ENCODE measurements at places on chromosomes 2 and 18.

GRCh38 chr2:37306024-37306423 lies 18.6 kb downstream of the PRKD3 start:
- DNase-seq, result no peak

- DNase-seq, result no peak
Observed at GRCh38 chr18:14941792-14942191, 193.8 kb downstream of the ANKRD30B start.

GRCh38 chr18:49879271-49879580 lies 65.9 kb upstream of the ACAA2 start:
- no peak for DNase-seq

- no peak for DNase-seq
Observed at GRCh38 chr2:171712051-171712450, 24.8 kb downstream of the DYNC1I2 start.

GRCh38 chr18:62341473-62341872 lies 16.4 kb downstream of the TNFRSF11A start:
- no peak for DNase-seq

DNA sequence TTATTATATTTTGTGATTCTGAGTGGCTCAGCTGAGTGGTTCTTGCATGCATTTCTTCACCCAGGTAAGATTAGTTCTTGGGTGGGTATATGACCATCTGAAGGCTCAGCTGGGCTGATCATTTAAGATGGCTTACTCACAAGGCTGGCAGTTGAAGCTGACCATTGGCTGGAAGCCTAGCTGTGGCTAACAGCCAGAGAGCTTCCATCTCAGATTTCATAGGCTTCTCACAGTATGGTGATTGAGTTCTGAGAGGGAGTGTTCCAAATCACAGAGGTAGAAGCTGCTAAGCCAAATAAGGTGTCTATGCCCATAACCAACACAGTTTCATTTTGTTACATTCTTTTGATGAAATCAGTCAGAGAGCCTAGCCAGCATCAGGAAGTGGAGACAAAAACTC lies 117.4 kb upstream of the RPRM start:
- DNase-seq, result no peak

DNA sequence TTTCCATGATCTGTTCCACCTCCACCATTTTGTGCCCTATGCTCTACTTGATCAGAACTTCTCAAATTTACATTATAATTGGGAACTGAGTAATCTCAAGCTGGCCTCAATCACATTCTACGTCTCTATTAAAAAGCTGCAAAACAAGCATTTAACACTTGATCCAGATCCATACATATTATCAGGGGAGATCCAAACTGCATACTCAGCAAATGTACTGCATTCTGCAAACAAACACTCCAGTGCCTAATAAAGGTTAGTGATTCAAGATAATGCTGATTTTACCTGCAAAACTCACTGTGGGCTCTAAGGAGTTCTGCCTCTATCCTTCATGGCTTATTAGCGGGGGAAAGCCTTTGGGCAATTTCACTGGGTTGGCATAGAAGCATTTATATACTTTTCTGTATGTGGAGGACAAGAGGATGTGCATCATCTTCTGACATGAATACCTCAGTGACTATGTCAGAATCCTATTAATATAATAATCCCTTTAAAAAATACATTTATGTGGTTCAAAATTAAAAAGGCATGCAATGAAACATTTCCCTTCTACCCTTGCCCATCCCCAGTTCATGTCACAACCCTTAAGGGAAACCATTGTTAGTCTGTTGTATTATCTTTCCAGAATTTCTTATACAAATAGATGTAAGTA lies 40.2 kb downstream of the GALNT14 start:
- DNase-seq, result no peak

GRCh38 chr2:193584522-193584938 lies 1389.8 kb upstream of the TMEFF2 start:
- no peak for DNase-seq

DNA sequence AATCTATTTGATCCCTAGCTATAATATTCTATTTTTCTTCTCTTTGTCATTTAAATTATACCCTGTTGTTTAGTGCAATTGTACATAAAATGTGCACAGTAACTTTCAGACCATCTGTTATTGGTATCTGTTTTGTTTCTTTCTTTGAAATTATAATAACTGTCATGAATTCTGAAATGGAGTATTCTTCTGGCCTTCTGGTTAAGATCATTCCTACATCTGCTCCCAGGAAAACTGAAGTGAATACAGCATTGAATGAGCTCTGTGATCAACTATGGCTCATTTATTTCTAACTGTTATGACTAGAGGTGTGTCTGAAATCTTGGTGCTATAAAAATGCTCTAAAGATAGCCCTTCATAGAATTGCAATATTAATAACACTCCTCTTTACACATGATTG lies 788.4 kb upstream of the TMEFF2 start:
- no peak for DNase-seq

GRCh38 chr2:149002891-149003740 lies 35.4 kb upstream of the LYPD6B start:
- no peak for DNase-seq

GRCh38 chr2:234880551-234881211 lies 71.1 kb upstream of the SH3BP4 start:
- DNase-seq, result no peak

DNA sequence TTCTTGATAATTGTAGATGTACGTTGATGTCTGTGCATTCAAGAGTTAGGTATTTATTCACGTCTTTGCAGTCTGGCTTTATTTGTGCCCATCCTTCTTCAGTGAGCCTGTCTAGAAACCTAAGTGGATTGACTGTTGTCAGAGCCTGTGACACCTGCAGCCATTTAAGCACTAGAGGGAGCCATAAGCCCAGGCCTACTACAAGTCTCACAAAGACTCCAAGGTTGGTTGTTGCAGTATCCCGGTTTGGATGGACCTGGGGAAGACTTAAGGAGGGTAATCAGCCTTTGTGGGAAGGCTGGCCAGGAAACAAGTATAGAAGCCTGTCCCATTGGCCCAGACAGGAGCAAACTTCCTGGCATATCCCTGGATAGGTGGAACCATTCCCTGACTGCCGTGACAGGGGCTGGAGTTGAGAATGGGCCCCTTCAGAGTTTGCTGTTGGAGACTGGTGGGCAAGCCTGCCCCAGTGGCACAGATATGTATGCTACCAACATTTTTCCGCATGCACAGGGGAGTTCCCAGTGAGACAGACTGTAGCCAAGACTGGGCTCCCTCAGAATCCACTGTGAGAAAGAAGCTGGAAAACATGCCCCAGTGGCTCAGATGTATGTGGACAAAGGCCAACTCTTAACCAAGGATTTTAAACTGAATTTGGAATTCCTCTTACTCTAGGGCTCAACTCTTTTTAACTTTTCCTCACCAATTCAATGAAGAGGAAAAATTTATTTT lies 9.3 kb upstream of the LRRC30 start:
- no peak for DNase-seq

DNA sequence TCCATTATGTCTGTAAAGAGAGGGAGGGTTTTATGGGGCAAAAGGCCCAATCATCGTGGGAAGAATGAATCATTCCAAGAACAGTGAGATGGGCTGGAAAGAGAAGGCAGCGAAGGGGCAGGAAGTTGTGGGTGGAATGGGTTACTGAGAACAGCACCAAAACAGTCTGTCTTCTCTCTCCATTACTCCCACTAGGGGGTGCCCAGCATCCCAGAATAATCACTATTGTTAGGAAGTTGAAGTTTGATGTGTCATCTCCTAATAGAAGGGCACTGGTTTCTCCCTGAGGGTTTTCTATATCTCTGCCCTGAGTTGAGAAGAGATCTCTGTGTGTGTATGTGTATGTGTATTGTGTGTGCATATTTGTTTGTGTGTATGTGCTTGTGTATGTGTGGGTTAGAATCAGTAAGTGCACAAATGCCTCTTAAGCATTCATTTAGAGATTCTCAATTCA lies 76.6 kb upstream of the MAP4K3 start:
- no peak for DNase-seq

All from CD4-positive, alpha-beta T cell (primary cell).